ENCODE measurements at places on chromosomes 16 and 17.

DNA sequence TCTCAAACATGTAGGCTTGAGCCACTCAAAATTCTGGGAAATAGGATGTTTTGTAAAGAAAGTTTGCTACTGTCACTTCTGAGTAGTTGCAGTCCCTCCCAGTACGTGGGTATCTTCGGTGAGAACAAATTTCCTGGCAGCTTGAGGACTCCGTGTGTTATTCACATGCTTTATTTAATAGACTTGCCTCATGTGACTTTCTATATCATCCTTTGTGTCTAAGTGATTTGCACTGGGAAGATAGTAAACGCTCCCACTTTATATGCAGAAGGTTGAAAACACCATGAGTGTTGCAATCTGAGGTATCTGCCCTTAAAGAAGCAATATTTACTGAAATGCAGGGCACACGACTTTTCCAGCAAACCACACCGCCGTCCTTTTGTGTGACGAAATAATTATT, 643.7 kb downstream of the MAF start:
- no peak for DNase-seq

- DNase-seq, result no peak
These were observed 15.0 kb upstream of the KREMEN2 start for GRCh38 chr16:2948807-2949704.

- DNase-seq, result no peak
These were observed 4.7 kb upstream of the PRKAR1A start for GRCh38 chr17:68507576-68507975.

DNA sequence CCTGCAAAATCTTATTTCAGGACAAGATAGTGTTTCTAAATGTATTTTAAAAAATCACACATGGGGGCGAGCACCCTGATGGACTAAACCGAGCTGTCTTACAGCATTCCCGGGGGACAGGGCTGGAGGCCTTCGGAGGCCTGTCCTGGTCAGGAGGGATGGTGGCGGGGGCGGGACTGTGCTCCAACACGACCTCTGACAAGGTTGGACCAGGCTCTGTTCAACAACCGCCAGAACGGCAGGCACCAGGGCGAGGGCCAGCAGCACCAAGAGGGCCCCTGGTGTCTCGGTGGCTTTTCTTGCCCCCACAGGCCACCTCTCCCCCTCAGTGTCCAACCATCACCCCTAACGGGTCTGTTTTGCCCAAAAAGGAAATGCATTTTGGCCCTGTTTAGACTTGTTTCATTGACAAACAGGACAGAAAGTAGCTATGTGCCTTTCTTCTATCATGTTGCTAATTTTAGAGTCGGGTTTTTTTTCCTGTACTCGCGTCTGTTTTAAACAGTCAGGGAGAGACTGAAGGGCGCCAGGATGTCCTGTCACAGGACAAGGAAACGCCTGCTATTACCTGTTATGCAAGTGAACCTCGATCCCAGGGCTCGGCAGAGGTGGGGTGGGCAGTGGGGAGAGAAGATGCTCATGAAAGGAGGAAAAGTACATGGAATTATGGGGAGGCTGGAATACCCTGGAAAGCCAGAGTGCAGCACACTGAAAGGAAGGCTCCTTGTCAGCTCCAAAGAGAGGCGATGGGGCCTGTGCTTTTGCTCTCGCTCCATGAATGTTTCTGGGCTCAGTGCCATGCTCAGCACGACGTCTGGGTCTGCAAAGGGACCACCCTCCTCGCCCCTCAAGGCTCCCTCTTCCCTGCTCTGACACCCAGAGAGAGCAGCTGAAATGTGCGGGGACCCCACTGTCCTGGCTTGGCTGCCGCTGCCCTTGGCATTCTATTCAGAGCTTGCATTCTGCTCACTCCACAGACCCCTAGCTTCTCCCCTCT, 11.9 kb downstream of the TMEM204 start:
- no peak for DNase-seq

DNA sequence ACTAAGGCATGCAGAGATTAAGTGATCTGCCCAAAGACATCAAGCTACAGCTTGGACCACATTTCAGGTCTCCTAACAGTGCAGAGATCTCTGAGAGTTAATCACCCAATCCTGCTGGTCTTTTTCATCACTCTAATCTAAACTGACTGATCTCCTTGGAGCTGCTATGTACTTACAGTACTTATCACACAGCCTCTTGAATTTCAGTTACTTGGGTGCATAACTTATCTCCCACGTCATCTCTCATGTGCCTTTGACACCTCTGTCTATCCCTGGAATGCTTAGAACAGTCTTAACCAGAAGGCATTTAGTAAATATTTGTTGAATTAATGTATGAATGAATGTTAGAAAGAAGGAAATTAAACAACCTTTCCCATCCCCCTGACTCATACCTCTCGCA, 139.0 kb downstream of the SNX11 start:
- DNase-seq, result no peak

- no peak for DNase-seq
These were observed 2.9 kb downstream of the NFAT5 start for GRCh38 chr16:69568676-69569075.

DNA sequence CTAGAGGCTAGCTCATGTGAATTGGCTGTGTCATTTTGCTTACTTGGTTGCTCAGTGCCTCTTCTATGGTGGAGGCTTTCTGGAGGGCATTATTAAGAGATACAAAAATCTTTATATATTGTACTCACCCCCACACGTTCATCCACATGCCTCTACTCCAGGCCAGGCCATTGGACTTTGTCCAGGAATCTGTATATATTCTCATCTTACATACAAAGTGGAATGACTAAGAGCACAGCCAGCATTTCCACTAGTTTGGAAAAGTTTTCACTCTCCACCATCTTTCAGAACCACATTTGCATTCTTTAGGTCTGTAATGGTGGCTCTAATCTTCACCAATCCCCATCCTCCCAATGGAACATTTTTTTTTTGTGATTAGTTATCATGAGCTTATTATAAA, 4.8 kb upstream of the GLG1 start:
- no peak for DNase-seq

DNA sequence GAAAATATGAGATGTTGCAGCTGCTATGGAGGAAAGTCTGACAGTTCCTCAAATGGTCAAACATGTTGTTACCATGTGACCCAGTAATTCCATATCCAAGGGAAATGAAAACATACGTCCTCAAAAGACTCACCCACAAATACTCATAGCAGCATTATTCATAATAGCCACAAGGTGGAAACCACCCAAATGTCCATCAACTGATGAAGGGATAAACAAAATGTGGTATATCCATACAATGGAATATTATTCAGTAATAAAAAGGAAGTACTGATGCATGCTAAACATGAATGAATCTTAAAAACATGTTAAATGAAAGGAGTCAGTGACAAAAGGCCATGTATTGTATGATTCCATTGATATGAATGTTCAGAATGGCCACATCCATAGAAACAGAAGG, 140.2 kb downstream of the PITPNC1 start:
- no peak for DNase-seq

DNA sequence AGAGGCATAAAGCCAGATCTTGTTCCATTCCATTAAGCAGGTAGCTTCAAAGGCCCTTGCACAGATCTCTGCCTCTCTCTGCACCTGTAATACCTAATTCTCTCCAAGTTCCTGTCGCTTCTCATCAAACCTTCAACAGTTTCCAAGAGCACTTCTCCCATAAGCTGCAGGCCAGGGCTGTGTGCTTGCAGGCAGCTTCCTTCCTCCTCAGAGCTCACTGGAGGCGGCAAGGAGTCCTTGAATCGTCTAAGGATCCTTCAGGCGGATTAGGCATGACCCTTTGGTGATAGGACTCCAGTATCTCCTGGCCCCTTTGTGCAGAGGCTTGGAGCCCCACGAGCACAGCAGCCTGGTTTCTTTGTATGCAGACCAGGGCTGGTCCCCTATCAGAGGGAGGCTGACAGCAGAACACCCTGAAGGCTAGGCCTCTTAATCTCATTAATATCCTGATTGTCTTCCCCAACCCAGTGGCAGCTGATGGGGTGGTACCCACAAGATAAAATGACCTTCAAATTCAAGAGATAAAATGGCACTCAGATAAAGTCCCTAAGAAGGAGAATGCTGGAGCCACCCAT, 19.8 kb downstream of the HNF1B start:
- DNase-seq, result no peak

DNA sequence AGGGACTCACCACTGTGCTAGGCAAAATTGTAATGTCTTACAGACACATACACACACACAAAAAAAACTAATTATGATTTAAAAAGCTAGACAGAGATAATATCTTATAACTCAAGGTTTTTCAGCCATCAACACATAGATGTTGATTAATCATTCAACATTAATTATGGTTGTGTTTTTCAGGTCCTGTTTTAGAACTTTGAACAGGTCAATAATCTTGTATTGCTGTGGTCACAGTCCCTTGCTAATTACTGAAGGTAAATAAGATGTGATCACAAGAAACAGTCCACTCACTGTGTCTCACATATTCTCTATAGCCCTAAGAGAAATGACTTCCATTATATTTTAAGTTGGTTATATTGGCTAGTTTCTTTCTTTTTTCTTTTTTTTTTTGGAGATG, 32.4 kb upstream of the TENT4B start:
- no peak for DNase-seq

DNA sequence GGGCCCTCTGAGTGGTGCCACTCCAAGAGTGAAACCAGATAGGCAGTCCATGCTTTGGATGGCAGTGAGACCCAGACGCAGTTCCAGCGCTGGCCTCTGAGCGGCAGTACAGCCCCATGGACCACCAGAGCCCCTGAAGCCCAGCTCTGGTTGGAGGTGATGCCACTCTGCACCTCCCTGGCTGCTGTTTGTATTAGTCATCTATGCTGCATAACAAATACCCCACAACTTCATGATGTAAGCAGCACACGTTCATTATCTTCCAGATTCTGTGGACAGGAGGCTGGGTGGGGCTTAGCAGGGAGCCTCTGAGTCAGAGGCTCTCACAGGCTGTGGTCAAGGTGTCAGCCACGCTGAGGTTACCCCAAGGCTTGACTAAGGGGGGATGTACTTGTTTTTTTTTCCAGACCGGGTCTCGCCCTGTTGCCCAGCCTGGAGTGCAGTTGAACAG, 5.1 kb upstream of the NME4 start:
- DNase-seq, result peak; percentile 88

DNA sequence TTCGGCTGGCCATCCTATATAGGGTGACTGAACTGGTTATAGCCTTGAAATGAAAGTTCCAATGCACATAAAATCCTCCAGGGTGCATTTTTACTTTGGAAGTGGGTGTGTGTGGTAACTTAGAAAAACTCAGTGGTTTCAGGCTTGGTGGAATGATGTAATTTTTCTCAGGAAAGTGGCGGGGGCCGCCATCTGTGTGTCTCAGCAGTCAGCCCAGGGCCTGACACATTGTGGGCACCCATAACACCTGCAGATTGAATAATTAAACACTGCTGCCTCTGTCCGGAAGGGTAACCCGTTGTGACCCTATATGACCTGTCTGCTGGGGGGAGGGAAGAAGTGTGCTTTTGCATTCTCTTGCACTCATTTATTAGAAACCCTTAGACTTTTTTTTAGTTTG, 2.2 kb upstream of the PDP2 start:
- DNase-seq, result peak; percentile 85

DNA sequence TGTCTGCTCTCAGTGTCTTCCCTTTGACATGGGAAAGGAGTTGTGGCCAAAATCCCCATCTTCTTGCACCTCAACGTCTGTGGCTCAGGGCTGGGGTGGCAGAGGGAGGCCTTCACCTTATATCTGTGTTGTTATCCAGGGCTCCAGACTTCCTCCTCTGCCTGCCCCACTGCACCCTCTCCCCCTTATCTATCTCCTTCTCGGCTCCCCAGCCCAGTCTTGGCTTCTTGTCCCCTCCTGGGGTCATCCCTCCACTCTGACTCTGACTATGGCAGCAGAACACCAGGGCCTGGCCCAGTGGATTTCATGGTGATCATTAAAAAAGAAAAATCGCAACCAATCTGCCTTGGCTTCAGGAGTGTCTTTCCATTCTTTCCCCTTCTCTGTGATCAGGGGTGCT, 918 bp upstream of the MRM1 start:
- no peak for DNase-seq

- DNase-seq, result no peak
These were observed 16.0 kb upstream of the KRT222 start for GRCh38 chr17:40680998-40681397.

GRCh38 chr17:47998044-47998443, 27.1 kb downstream of the CDK5RAP3 start:
- no peak for DNase-seq

All from stimulated activated CD4-positive, alpha-beta T cell treated with anti-CD3 and anti-CD28 coated beads, Interleukin-15, amount 100 ng/mL, for 24 hours (primary cell).